SHP77 treated with DMSO at 0.1 percent for 48 hours (cell line): ENCODE measurements at places on chromosomes 4 and X.

- no peak for DNase-seq
Measured at GRCh38 chrX:140510895-140511295, 6.0 kb upstream of the SOX3 start.

DNA sequence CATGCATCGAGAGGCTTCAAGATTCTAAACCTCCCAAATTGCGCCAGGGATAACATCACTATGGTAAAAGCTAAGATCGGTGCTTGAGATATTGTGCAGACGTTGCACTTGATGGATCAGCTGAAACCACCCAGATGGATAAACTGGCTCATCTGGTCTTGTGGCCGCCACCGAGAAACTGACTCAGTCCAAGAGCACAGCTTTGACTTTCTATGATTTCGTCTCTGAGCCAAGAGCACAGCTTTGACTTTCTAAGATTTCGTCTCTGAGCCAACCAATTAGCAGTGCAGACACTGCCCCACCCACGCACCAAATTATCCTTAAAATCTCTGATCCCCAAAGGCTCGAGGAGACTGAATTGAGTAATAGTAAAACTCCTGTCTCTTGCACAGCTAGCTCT lies 687.2 kb downstream of the FAM133A start:
- no peak for DNase-seq

GRCh38 chr4:148445071-148445859 lies 3.1 kb upstream of the NR3C2 start:
- no peak for DNase-seq

- DNase-seq, result no peak
Measured at GRCh38 chrX:39843318-39843717, 254.4 kb downstream of the BCOR start.

DNA sequence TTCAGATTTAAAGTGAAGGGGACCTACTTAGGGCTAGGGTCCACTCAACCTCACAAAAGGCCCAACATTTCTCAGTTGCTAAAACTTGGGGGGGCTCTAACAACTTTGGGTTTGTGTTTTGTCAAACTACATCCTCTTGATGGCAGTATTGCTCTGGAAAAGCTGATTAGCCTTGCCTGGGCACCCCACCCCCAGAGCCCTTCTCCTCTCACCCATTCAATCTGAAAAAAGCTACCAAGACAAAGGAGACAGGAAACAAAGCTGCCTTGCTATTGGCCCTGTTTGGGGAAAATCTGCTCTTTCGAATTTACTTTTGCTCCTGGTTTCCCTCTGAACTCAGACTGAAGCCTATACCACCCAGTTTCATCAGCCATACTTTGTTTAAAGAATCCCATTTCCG lies 195.2 kb upstream of the STK26 start:
- no peak for DNase-seq

- DNase-seq, result no peak
Measured at GRCh38 chrX:65637335-65637734, 30.1 kb upstream of the MSN start.

- DNase-seq, result peak; percentile 55
Measured at GRCh38 chr4:86935853-86936733, 1.3 kb downstream of the AFF1 start.

DNA sequence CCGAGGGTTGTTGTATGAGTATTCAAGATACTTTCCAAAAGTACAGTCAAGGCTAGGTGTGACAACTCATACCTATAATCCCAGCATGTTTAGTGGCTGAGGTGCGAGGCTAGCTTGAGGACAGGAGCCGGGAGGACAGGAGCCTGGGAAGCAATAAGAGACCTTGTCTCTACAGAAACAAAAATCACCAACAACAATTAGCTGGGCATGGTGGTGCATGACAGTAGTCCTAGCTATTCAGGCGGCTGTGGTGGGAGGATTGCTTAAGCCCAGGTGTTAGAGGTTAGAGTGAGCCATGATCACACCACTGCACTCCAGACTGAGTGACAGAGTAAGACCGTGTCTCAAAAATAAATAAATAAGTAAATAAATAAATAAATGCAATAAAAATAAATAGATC lies 91.6 kb downstream of the TLL1 start:
- DNase-seq, result no peak

- DNase-seq, result no peak
Measured at GRCh38 chrX:153411255-153411987, at the start of gene ZFP92. TSS of gene ZFP92 (plus strand) at chrX:153411472. CDS start at chrX:153418323, 6,851 bp downstream.
